A549 treated with ZK216348 at 1 μM for 4 hours (cell line): ENCODE measurements at places on chromosomes 11 and 22. TPM values are rescaled to one million over a fixed set of nuclear protein-coding genes. Genes with fewer than 3 reads are reported as not detected.

The LDLRAD3 gene
- 21.6 to 30.2 TPM (median 27.3 TPM) in 5 replicates for total RNA-seq

The INPP5J gene
- total RNA-seq, result 0.50 to 0.66 TPM (median 0.57 TPM) in 4 of 5 replicates, not detected in the other

The CASP1 gene
- 0.31 to 0.37 TPM in 2 of 5 replicates, not detected in the others for total RNA-seq

The SLC25A18 gene
- total RNA-seq, result 0.09 to 0.31 TPM (median 0.13 TPM) in 5 replicates

The SLC37A2 gene
- 0.06 to 0.14 TPM (median 0.08 TPM) in 4 of 5 replicates, not detected in the other for total RNA-seq

The RAG2 gene
- total RNA-seq, result not detected in 5 replicates

The LSP1 gene
- 1.2 to 2.7 TPM (median 1.8 TPM) in 5 replicates for total RNA-seq

The TMPRSS5 gene
- total RNA-seq, result 0.09 to 0.63 TPM (median 0.18 TPM) in 4 of 5 replicates, not detected in the other

The FGF3 gene
- total RNA-seq, result not detected in 5 replicates

The C1QTNF5 gene
- total RNA-seq, result not detected in 5 replicates

The MCAT gene
- 14.2 to 26.4 TPM (median 26.1 TPM) in 5 replicates for total RNA-seq

The CCDC73 gene
- total RNA-seq, result 0.04 TPM in 1 of 5 replicates, not detected in the others

The TSPAN32 gene
- not detected in 5 replicates for total RNA-seq

The GSTT2 gene
- total RNA-seq, result not detected in 5 replicates

The MMP11 gene
- total RNA-seq, result 0.18 to 0.66 TPM (median 0.32 TPM) in 5 replicates

The RAG1 gene
- 0.05 to 0.27 TPM (median 0.18 TPM) in 4 of 5 replicates, not detected in the other for total RNA-seq

The UBQLN3 gene
- not detected in 5 replicates for total RNA-seq

The OR51B4 gene
- not detected in 5 replicates for total RNA-seq

The SAA1 gene
- 0.58 to 1.2 TPM (median 0.89 TPM) in 5 replicates for total RNA-seq
